ENCODE measurements at places on chromosomes 7 and 10.

DNA sequence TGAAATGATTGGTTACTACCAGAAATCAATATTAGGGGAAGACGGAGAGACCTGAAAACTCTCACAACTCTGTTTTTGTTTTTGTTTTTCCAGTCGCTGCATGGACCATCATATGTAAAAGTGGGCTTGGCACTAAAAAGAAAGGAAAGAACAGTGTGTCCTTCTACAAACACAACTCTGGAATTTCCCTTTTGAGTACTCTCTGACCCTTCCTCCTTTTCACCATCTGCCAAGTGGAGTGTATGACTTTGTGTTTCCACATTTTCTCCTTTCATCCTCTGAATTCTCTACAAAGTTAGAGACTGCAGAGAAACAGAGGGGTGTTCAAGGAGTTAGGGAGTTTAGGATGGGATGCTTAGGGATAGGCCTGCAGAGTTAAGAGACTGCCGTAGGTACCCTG, 92.0 kb downstream of the MDFIC start:
- no peak for DNase-seq

DNA sequence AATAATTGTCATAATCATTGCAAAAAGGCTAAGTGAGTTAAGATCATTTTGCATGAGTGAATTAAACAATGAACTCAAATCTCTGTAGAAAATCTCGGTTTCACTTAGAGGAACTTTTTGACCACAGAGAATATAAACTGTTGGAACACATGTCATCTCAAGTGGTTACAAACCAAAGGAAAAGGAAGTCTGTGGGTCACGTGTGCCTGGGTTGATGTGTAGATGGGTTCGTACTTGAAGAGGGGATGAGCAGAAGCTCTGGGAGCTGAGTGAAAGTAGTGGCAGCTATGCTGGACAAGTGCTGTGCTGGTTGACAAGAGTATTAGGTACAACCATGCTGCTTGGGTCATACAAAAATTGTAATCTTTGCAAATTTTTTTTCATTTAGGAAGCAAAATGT, 35.0 kb downstream of the GLRX3 start:
- DNase-seq: no peak

DNA sequence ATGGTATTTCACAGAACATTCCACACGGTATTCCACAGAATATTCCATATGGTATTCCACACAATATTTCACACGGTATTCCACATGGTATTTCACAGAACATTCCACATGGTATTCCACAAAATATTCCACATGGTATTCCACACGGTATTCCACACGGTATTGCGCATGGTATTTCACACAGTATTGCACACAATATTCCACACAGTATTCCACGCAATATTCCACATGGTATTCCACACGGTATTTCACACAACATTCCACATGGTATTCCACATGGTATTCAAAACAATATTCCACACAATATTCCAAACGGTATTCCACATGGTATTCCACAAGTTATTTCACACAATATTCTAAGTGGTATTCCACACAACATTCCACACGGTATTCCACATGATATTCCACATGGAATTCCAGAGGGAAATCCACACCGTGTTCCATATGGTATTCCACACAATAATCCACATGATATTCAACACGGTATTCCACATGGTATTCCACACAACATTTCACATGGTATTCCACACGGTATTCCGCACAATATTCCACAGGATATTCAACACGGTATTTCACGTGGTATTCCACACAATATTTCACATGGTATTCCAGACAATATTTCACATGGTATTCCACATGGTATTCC, 136.7 kb upstream of the CHST15 start:
- DNase-seq: no peak

DNA sequence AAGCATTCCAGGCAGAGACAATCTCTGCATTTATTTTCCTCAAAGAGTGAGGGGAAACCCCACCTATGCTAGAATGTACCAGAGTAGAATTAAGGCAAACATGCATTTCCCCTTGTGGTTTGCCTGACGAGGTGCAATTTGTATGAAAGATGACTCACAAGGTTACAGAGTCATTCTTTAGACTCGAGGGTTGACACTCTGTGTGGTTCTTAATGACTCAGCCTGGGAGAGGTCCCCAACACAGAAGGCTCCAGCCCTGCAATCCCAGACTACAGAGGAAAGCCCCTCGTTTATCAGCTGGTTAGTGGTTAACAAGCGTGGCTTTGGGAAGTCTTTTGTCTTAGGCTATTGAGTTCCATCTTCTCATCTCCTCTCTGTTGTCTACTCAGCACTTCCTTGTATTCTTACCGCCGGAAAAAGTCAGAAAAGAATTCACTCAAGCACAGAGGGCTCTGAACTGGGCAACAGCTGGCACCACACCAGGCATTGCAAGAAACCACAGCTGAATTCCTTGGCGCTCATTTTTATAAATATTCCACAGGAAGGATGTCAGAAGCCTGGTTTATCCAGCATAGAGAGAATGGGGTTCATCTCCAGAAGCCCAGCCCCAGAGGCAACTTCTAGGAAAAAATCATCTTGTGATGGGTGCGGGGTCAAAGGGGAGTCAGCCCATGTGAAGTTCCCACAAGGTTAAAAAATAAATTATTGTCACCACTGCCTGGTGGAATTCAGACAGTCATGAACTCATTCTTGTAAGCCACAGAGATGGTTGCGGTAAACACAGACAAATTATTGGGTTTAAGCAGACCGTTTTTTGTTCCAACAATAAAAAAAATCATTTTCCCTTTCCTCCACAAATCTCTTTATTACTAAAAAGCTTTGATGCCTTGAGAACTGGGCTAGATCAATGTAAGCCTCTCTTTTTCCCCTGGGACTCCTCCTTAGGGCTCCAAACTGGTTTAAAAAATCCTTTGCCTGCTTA, 24.5 kb upstream of the SVIL start:
- DNase-seq: no peak

DNA sequence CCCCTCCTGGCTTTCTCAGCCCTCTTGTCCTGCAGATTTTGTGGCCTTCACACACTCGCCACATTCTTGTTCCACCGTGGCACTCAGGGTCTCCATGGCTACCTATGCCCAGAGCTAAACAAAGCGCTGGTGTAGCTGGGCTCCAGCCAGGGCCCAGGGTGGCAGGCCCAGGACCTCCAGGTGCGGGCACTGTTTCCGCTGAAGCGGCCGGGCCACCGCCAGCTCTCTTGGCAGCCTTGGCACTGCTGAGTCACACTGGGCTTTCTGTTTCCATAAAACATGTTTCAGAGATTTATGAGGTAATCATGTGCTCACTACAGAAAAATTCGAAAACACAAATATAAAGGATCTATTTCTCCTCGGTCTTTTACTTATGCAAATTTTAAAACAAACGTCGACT, 51.3 kb downstream of the AOC1 start:
- DNase-seq: no peak

DNA sequence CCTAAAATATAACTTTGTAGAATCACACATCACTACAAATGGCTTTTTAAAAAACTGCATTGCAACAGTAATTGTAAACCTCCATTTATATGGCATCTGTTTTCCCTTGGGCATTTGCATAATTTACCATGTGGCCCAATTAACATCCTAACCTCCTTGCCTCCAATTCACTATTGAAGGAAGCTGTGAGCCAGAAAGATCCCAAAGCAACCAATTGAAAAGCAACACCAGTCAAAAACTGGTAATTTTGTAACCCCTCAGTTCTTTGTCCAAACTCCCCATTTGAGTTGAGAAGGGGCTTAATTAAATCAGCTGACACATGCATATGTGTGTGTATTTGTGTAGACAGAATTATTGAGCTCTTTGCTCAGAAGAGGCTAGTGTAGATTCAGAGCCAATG, 90.3 kb downstream of the FAM13C start:
- DNase-seq: peak; percentile 58

- DNase-seq: no peak
These were observed 55.8 kb downstream of the CDHR3 start for GRCh38 chr7:106018566-106019469.

DNA sequence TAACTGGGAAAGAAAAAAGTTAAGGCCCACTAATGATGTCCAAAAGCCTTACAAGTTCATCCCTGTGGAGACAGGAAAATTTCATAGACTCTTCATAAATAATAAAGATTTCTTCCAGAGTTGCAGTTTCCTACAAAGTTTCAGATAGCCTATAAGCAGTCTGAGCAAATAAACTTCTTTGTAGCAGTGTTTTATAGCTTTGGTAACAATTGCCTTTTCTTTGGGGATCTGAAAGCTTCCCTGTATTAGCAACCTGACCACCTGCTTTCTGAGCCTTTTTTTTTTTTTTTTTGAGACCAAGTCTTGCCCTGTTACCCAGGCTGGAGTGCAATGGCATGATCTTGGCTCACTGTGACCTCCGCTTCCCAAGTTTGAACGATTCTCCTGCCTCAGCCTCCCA, 150.0 kb downstream of the NRBF2 start:
- DNase-seq: no peak

DNA sequence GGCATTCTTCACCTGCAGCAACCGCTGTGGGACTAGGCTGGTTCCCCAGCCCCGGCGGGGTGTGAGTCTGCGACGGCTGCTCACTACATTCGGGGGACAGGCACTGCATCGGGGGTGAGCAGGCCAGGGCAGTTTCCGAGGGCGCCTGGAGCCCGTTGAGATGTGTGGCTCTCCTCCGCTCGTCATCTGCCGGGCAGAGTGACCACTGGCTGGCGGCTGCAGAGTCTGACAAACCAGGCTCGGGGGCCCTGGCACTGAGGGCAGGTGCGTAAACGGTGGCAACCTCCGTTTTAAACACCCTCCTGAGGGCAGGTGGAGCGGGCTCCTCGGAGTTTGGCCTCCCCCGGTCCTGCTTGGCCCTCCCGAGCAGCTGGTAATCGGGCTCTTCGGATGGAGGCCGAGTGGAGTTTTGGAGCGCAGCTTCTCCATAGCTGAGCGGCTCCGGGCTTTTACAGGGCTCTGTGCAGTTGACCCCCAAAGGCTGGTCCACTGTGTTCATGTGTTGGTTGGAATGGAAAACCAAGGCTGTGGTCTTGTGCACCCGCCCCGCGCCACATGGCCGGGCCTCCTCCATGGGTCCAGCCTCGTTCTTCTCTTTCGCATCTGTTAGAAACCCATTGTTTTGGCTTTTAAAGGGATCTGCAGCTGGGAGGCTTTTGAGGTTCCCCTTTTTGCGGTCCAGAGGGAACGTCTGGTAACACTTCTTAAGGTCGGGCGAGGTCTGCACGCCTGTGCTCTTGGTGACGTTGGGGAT, 20.9 kb downstream of the INSYN2A start:
- no peak for DNase-seq

DNA sequence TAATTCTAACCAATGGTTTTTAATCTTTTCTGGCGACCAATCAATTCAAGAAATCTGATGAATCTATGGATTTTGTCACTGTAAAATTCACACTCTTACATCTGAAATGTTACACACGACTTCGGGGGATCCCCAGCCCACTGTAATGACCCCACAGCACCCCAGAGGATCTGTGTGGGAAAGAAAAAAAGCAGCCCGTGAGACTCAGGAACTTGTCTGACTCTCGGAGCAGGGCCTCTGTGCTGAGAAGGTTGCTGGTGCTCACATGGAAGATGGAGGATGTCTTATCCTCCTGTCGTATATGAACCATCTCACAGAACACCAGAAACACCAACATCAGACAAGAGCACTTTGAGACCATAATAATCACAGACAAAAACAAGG, 228.4 kb upstream of the INHBA start:
- no peak for DNase-seq

DNA sequence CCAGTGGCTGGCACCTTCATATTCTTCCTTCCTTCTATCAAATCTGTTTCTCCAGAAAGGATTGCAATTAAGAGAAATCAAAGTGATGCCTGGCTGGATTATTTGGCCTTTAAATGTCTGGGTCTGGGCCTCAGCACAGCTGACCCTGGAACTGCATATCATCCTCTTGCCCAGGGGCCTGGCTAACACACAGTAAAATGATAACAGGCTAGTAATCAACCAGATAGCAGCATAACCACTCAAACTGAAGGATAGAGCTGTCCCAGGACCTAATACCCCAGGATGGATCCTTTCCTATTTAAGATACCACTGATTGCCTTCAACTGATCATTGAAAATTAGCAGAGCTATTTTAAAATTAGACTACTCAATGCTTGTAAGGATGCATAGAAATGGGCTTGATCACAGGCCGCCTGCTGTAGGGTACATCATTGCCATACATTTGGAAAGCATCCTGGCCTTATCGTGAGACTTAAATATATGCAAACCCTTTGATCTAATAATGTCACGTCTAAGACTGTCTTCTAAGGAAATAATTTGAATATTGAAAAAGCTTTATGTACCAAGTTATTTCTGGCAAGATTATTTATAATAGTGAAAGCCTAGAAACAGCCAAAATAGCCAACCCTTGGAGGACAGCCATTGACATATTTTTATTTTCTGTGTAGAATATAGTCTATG, 144.0 kb upstream of the CHST15 start:
- no peak for DNase-seq

- peak; percentile 67 for DNase-seq
These were observed 48.8 kb downstream of the DLD start for GRCh38 chr7:107939573-107940489.

DNA sequence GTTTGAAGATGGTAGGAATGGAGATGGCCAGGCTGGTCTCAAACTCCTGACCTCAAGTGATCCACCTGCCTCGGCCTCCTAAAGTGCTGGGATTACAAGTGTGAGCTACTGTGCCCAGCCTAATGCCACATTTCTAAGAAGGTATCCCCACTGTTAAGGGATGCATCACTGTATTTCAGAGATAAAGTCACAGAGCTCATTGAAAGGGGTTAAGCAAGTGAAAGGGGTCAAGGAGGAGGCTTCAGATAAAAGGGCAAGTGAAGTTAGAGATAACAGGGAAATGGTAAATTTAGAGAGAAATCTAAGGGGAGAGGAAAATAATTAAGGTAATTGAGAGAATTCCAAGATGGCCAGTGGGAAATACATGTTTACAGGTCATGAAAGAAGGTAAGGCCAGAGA, 93.0 kb upstream of the SP4 start:
- DNase-seq: no peak

DNA sequence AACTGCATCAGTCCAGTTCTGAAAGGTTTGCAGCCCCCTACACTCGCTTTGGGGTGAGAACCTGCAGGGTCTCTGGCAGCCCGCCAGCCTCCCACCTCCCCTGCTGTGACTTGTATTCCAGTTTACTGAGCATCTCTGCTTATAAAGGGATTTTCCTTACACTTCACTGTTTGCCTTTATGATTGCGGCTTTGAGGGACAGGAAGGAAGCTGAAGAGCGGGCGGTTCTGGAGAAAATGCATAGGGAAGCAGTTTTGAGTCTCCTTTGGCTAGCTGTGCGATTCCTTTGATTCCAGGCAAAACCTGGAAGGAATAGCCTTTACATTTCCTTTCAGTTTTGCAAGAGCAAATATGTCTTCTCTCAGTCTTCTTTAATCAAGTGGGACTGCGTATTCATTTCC, 65.0 kb upstream of the TRIM8 start:
- DNase-seq: no peak
